ENCODE measurements at places on chromosomes 7 and 10. TPM values are rescaled to one million over a fixed set of nuclear protein-coding genes. Genes with fewer than 3 reads are reported as not detected.

ZPBP gene
- total RNA-seq: not detected

PITX3 gene
- 0.39 TPM for total RNA-seq

AIFM2 gene
- total RNA-seq: 8.5 TPM

ELN gene
- 321 TPM for total RNA-seq

PRTFDC1 gene
- total RNA-seq: 11.7 TPM
